H9 (cell line): ENCODE measurements at places on chromosomes 13 and 19.

GRCh38 chr19:2127758-2128157 is 23.6 kb downstream of the AP3D1 start:
- DNase-seq = no peak

- DNase-seq = no peak
Measured at GRCh38 chr13:112131081-112131712, 64.2 kb downstream of the SOX1 start.

DNA sequence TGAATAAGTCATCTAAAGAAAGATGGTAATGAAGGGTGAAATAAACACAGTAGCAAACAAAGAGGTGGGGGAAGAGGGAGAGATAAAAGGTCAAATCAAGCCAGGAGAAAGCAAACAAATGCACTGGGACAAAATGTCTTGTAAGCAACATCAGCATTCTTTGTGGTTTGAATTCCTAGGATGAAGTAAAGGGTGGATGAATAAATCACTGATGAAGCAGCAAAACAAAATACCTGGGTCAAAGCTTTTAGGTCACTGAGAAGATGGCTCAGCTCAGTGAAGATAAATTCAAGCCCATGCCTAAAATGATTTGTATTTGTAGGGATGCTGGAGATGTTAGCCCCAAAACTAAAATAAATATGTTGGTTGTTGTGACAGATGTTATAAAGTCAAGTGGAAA is 86.5 kb upstream of the FBXL3 start:
- DNase-seq = no peak

DNA sequence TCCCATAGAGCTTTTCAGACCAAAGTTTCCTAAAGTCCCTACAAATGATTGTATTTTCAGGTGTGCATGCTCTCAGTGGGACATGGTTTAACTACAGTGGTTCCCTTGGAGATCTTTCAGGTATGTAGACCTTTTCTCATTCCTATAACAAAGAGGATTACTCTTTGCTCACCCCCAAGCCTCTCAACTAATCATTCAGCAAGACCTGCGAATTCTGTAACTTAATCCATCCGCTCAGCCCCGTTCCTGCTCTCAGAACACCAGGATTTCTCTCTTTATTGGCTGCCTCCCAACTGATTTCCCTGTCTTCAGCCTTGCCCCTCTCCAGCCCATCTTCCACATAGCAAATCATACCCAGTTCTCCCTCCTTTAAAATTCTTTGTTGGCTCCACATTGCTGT is 253.6 kb downstream of the MTUS2 start:
- no peak for DNase-seq

- DNase-seq = peak; percentile 38
Measured at GRCh38 chr19:32580353-32580900, 563 bp upstream of the PDCD5 start.
